WTC11 (cell line): ENCODE measurements at places on chromosomes 3 and 15.
A peak's percentile ranks its signal among the peaks of the same experiment; 100 is the strongest.

DNA sequence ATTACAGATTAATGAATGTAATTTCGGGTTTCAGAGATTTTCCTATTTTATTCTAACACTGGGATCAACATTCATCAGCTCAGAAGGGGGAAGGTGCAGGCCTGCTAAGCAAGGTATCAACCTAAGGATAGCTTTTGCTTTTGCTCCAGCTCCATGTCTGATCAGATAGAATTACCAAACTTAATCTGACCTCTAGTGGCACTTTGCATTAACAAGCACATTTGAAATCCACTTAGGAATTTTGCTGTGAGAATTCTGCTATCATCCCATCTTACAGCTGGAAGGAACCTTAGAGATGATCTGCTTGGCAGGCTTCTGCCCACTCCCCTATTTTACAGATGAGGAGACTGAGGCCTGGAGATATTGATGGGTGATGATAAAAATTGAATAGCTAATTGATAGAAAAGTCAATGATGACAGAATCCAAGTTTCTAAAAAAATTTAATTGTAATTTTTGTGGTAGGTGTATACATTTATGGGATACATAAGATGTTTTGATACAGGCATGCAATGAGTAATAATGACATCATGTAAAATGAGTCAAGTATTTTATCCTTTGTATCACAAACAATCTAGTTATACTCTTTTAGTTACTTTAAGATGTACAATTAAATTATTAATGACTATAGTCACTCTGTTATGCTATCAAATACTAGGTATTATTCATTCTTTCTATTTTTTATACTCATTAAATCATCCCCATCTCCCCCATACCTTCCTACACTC, 209.2 kb upstream of the ZPLD1 start:
- DNase-seq = no peak

GRCh38 chr3:196197524-196197923, 13.7 kb downstream of the ZDHHC19 start:
- DNase-seq = no peak

DNA sequence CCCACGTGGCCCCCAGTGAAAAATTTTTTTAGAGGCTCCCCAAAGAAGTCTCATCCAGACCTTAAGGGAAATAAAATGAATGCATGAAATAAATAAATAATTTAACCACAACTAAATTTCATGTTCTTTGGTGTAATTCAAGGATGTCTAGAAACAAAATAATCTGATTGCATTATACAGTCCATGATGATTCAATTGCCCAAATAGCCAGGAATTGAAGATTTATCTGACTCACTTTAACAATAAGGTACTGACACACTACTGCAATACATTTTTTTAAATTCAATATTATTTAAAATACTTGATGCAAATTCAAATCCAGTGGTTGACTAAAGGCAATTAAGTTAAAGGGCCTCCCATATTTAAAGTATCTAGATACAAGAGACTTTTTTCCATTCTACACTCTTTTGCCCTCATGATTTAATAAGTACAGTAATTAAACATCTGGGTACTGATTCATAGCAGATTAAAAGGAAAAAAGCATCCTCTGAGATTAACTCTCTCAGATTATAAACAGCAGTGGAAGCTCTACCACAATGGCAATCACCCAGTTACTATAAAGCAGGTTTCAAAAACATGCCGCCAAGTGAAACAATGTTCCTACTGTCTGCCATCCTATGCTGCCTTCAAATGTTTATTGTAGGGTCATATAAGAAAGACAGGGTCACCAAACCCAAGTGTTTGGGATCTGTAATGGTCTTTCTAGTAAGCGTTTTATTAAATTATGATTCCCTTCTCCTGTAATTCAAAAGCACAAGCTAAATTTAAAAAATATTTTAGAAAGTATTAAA, 9.9 kb downstream of the UQCC5 start:
- DNase-seq = no peak

- DNase-seq = no peak
These were observed 589.0 kb upstream of the DPPA4 start for GRCh38 chr3:109926376-109926775.

DNA sequence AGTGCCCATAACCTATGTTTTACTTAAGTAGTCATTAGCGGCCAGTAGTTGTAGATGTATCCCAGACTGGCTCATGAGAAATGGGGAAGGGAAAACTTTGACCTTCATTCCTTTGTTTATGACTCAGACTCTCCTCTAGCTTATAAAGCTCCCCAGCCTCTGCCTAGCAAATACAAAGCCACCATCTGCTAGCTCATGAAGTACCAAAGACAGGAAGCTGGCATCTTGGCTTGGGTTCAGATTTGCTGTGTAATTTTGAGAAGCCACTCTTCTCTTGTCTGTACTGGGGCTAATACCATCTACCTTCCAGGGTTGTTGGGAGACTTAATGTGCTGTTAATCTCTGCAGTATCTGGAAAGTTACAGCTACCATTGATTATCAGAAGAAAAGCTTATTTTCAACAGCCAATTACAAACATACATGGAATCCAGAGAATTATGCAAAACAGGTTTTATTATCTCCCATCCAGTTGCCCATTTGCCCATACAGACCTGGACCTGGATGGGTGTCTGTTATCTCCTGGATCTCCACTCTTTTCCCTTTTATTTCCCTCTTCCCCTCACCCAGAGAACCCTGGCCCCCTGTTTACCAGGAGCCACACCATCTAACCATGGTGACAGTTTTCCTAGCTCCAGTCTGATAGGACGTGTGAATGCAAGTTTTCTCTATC, 153.8 kb downstream of the SEMA6D start:
- DNase-seq = no peak

GRCh38 chr3:195082811-195083210, 188.1 kb downstream of the XXYLT1 start:
- DNase-seq = no peak

GRCh38 chr3:133734305-133734704, 11.9 kb upstream of the TF start:
- no peak for DNase-seq

DNA sequence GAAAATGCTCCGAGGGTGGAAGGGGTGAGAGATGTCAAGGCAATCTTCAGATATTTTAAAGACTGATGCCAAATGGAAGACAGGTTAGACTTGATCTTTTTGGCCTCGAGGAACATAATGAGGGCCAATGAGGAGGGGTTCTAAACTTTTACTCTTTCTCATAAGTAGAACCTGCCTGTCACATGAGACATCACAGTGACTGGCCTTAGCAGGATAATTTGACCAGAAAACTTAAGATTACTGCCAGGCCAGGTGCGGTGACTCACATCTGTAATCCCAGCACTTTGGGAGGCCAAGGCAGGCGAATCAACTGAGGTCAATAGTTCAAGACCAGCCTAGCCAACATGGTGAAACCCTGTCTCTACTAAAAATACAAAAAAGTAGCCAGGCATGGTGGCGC, 12.2 kb downstream of the TM4SF4 start:
- no peak for DNase-seq

- DNase-seq = no peak
These were observed 6.6 kb upstream of the CCNL1 start for GRCh38 chr3:157166561-157166960.

GRCh38 chr3:192409838-192410683, 317.3 kb downstream of the FGF12 start:
- DNase-seq = peak; percentile 34

DNA sequence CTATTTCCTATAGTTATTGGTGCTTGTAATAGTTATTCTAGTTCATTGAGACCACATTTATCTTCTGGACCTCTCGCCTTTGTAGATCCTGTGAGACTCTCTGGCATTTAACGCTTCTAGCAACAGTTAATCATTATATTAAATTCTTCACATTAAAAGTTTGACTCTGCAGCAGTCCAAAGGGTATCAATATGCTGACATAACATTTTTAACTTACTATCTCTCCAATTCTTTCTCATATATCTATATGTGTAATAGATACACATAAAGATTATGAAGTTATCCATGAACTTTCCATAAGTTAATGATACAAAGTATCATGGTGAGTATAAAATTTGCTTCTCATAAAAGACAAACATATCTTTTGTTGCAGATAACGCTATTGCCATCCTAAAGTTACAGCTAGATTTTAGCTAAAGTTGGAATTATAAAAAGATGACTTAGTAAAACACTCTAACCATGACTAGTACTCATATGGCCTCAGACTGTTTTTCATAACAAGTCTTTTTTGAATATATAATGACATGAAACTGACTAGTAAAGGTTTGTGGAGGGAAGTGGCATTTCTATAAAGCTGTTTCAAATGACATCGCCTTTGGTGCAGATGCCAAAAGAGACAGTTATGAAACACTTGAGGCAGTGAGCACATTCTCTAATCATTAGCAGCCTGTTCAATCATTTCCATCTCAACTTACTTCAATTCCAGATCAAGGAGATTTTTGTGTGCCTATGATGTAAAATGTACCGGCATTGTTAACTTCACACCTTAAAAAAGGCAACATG, 379.3 kb upstream of the CBLB start:
- no peak for DNase-seq

DNA sequence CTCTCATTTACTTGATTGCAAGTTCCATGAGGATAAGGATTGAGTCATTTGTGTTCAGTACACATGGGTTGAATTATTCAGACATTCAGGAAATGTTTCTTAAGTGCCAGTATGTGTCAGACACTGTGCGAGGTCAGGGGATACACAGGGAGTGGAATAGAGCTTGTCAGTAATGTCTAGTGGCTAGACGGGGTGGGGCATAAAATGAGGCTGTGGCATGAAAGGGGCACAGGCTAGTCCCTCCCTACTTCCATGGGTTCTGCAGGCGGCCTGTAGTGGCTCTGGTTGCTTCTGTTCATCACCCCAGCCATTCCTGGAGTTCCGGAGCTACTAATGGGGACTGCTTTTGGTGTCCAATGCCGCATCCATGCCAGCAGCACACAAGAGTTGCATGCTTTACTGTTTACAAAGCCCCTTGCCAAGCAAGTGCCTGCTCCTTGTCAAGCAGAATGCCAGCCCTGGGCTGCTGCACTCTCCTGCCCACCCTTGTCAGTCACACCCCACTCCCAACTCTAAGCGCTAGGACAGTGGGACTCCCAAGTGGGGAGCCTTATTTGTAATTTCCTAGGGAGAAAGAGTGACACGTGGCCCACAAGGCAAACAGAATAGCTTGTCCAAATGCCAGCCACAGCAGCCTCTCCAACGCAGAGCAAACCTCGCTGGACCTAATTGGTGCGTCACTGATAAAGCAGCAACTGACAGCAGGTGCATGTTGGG, 70.8 kb downstream of the RAB11A start:
- DNase-seq = no peak

DNA sequence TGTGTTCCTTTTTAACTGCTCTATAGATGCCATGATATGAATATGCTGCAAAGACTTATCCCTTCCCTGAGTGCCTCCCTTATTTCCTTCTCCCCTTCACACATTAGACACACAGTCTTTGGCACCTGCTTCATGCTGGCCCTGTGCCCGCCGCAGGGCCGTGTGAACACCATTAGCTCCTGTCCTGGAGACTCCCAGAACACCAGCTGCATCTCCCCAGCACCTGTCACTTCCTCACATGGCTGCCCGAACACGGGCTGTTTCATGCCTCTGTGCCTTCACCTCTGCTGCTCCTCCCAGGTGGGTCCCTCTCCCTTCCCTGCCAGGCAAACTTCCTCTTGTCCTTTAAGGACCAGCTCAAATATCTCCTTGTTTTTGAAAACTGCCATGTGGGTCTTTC, 40.5 kb upstream of the SEC13 start:
- DNase-seq = no peak

DNA sequence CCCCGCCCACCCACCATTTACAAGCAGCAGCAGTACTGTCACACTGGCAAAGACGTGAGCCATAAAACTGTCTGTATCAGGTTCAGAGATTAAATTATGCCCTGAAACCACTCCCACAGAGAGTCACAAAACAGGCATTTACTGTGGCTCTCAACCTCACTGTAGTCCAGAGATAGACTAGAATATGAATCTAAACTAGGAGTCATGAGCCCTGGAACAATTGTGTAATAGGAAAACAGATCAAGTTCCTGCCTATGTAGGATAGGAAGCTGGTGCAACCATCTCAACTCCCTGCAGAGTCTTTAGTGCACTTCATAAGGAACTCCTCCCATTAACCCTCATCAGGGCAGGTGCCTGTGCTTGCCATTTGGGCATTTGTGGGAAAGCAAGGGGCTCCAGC, 61.7 kb downstream of the FAM227B start:
- DNase-seq = no peak

DNA sequence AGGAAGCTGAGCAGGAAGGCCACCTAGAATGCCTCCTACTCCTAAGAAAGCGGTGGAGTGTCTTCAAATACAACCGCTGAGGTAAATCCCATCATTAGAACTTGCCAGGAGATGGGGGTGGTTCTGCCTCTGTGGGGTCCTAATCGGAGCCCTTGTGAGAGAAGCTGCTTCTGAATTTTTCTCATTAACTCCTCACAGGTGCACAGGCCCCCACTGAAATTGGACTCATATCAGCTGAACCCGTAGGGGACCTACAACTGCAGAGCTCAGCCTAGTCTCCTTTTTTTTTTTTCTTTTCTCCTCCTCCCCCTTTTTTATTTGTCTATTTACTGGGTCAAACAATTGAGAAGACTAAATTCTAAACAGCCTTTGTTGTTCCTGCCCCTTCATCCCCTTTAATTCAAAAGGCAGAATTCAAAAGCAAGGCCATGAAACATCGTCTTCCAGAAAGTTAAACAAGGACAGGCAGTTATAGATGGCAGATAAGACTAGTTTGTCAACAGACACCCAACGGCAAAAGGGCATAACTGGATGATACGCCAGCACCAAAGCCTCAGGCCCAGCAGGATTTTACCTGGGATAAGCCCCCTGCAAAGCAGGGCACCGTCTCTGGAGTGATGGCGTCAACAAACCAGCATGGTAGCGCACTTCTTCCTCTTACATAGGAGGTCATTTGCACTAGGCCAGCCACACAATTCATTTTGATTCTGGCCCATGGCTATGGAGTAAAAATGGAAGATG, 213.7 kb upstream of the HES1 start:
- no peak for DNase-seq

DNA sequence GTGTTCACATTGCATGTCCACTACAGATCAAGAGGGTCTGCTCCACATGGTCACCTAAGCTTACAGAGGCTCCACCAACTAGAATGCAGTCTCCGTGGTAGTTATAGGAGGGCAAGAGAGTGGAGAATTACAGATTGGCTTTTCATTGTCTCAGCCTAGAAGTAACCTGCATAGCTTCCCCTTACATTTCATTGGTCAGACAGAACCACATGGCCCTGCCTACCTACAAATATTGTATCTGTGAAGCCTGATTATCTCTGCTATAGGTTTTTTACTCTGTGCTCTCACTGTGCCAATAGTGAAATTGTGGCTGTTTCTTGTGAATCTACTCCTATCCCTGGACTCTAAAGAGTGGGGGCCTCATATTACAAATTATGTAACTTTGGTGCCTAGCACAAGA, 2.5 kb upstream of the TLNRD1 start:
- no peak for DNase-seq
